ENCODE measurements at places on chromosomes 6 and 20. TPM values are rescaled to one million over a fixed set of nuclear protein-coding genes. Genes with fewer than 3 reads are reported as not detected.

The OPRL1 gene
- 3.2 TPM for total RNA-seq

The IRAK1BP1 gene
- total RNA-seq: 1.3 TPM

The LY6G5B gene
- 0.87 TPM for total RNA-seq

The COL21A1 gene
- total RNA-seq: 0.16 TPM

The BPIFB6 gene
- total RNA-seq: not detected

The CCNC gene
- total RNA-seq: 105 TPM

The CRIP3 gene
- not detected for total RNA-seq

The UBE2C gene
- 75.4 TPM for total RNA-seq

The C20orf141 gene
- total RNA-seq: not detected

The VGLL2 gene
- total RNA-seq: not detected

The ABHD16B gene
- not detected for total RNA-seq

The ID1 gene
- total RNA-seq: 23.3 TPM

The DYNLT1 gene
- total RNA-seq: 10.2 TPM

The RUNX2 gene
- 0.24 TPM for total RNA-seq

The SSTR4 gene
- total RNA-seq: not detected

The DNAH8 gene
- not detected for total RNA-seq

The SLC17A3 gene
- total RNA-seq: not detected

The GHRH gene
- not detected for total RNA-seq

The OXT gene
- total RNA-seq: not detected

All from SK-MEL-5 (cell line).